Hepatocyte (in vitro differentiated cells): ENCODE measurements at places on chromosomes 3 and 15. TPM values are rescaled to one million over a fixed set of nuclear protein-coding genes. Genes with fewer than 3 reads are reported as not detected.

GRCh38 chr3:172324611-172325203 is 123.5 kb downstream of the GHSR start:
- H3K4me3 ChIP-seq, result no peak overlapping the region
- no peaks in the 10 kb centered on the region for H3K27me3 ChIP-seq
- no peak overlapping the region for H3K27ac ChIP-seq
- H3K36me3 ChIP-seq, result peaks cover 4% of the 10 kb centered on the region

- no peak for DNase-seq
- peak overlapping the region; percentile 2 for H3K27ac ChIP-seq
- no peaks in the 10 kb centered on the region for H3K27me3 ChIP-seq
- H3K4me1 ChIP-seq, result peaks cover 21% of the 10 kb centered on the region
Measured at GRCh38 chr3:171093462-171093861, 66.9 kb upstream of the SLC2A2 start.

DNA sequence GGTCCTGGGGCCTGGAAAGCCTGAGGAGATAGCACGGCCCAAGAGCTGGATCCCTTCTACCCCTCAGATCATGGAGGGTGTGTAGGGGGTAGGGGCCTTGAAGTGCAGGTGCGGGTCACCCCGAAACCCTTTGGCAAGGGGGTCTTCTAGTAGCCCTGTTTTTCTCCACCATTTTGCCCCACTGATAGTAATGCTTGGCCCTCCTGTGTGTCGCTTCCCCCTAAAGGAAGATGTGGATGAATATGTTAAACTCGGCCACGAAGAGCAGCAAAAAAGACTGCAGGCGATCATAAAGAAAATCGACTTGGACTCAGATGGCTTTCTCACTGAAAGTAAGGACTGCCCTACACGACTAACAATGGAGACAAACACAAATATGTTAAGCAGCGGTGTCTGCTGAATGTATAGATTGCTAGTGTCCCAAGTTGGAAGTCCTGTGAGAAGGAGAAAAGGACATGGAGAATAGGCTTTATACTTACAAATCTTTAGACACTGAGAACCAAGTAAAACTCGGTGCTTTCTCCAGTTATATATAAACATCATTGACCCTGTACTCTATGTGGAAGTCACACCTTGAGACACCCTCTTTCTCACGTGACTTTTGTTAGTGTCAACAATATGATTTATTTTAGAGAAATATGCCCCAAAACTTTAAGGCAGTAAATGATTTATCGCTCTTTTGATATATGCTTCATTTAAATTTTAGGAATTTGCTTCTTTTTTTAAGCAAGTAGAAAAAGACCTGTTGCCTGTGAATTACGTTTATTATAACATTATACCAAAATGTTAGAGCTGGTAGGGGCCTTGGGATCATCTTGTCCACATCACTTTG is 802 bp downstream of the RCN2 start:
- peaks cover 7% of the 10 kb centered on the region for H3K4me1 ChIP-seq
- H3K4me3 ChIP-seq, result peak overlapping the region; percentile 75
- DNase-seq, result no peak
- H3K36me3 ChIP-seq, result no peaks in the 10 kb centered on the region
- peak overlapping the region; percentile 92 for H3K27ac ChIP-seq

GRCh38 chr3:42369304-42369703 is 41.1 kb downstream of the LYZL4 start:
- peak; percentile 55 for DNase-seq
- H3K27me3 ChIP-seq, result peaks cover 9% of the 10 kb centered on the region
- no peak overlapping the region for H3K27ac ChIP-seq
- no peaks in the 10 kb centered on the region for H3K36me3 ChIP-seq
- H3K4me1 ChIP-seq, result no peaks in the 10 kb centered on the region

DNA sequence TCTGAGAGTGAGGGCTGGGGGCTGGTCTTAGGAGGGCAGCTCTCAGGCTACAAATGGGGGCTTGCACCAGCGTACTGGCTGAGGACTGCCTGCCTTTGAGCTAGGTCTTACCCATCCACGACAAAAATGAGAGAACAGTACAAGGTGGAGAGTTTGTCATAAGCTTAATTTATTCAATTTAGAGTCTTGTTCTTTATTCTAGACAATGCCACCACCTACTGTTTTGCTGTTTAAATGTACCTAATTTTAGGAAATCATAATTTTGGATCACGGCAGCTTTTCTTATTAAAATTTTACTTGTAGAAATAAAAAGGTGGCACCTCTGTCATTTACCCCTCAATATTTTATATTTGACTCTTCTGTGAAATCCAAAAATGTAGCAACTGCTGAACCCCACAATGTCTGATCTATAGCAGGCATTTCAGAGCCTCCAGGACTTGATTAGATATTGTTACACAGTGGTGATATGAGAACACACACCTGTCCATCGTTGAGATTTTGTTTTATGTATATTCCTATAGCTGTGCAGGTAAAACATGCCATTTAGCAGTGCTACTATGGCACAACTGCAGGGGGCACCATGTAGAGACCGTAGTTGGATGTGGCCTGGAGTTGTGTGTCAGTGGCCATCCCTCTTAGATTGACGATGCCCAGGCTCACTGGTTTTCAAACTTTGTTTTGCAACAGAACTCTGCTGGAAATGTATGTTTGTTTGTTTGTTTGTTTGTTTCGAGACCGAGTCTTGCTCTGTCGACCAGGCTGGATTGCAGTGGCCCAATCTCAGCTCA is 88.6 kb downstream of the SLCO3A1 start:
- peaks cover 16% of the 10 kb centered on the region for H3K4me1 ChIP-seq
- no peak for DNase-seq
- no peaks in the 10 kb centered on the region for H3K27me3 ChIP-seq
- no peak overlapping the region for H3K4me3 ChIP-seq
- no peaks in the 10 kb centered on the region for H3K36me3 ChIP-seq

DNA sequence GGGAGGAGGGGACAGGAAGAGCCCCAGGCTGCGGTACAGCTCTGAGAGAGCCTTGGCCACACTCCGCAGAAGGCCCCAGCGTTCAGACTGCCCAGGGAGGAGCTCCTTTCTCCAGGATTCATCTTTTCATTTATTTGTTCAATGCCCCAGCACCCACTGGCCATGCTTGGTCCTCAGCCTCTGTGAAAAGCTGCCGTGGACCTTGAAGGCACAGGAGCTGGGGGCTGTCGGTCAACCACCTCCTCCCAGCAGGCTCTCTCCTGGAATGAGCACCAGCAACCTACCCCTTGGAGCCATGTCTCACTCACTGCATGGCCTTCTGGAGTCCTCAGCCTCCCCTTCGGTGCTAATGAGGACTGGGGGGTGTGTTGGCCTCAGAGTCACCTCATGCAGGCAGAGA is 21.6 kb upstream of the PRR23E start:
- H3K36me3 ChIP-seq, result no peaks in the 10 kb centered on the region
- no peak for DNase-seq
- peaks cover 9% of the 10 kb centered on the region for H3K27me3 ChIP-seq
- H3K4me3 ChIP-seq, result no peak overlapping the region
- peaks cover 9% of the 10 kb centered on the region for H3K4me1 ChIP-seq

DNA sequence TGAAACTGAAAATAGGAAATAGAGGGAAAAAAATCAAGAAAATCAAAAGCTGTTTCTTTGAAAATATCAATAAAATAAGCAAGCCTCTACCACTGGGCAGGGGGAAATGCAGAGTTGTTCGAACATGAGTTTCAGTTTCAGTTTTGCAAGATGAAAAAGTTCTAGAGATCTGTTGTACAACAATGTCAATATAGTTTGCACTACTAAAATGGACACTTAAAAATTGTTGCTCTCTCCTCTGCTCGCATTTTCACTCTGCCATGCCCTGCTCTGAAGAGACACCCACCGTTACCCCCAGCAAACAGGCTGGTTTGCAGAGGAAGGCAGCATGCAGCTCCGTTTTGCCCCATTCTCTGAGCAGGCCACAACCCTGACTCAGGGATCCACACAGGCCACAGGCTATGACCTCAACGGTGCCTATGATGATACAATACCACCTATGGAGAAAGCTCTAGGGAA is 64.5 kb downstream of the ZNF148 start:
- no peaks in the 10 kb centered on the region for H3K4me1 ChIP-seq
- H3K4me3 ChIP-seq, result no peak overlapping the region
- H3K36me3 ChIP-seq, result no peaks in the 10 kb centered on the region
- no peak for DNase-seq

DNA sequence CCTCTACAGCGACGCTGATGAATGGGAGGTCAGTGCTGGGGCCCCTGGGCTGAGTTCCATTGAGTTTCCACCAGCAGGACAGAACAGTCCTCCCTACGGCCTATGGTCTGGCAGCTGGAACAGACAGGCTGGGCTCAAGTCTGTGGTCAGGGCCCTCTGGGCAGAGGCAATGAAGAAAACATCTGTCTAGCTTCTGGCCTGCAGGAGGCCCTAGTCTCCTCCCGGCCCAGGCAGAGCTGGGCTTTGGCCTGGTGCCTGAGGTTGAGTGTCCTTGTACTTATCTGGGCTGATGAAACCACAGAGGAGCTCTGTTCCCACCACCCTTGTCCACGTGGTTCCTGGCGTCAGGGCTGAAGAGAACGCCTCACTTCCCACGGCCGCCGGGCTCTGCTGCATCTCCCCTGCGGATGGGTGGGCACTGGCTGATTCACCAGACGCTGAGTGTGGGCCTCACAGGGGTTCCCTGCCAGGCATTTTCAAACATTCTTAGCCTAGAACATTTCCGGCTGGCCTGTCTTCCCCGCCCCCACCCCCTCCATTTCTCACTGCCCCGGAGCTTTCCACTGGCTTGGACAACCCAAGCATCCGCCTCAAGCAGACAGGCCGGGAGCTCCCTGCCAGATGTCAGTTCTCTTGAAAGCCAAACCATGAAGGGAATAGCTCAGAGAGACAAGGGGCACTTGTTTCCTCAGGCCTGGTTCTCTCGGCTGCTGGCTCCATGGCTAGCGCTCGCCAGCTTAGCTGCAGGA is 20.3 kb downstream of the PPCDC start:
- DNase-seq, result peak; percentile 92
- peak overlapping the region; percentile 92 for H3K27ac ChIP-seq
- no peak overlapping the region for H3K4me3 ChIP-seq
- H3K27me3 ChIP-seq, result no peaks in the 10 kb centered on the region
- peaks cover 48% of the 10 kb centered on the region for H3K4me1 ChIP-seq

- H3K4me1 ChIP-seq, result no peaks in the 10 kb centered on the region
- no peaks in the 10 kb centered on the region for H3K27me3 ChIP-seq
- no peak for DNase-seq
Measured at GRCh38 chr3:187725653-187726370, 19.5 kb downstream of the BCL6 start.

DNA sequence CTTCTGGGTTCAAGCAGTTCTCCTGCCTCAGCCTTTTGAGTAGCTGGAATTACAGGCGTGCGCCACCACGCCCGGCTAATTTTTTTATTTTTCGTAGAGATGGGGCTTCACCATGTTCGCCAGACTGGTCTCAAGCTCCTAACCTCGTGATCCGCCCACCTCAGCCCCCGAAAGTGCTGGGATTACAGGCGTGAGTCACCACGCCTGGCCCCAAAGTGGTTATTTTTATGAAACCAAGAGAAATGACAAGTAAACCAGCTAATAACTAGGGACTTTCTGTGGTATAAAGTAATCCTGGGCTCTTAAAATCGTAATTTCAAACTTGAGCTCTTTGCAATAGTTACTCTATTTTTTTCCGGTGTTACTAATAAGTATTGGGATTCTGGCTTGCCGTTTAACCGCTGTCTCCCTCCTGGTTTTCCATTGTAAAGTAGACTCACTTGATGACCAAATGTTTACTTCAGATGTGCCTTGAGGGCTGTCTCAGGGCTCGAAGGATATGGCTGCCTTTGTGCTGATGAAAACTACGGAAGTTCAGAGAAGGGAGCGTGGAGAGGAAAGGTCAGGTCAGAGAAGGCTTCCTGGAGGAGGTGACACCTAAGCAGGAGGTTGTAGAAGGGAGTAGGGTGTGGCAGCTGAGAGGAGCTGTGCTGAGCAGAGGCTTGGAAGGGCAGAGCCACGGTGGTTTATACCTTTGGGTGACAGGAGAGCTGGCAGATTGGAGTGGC is 4.2 kb downstream of the ZSCAN2 start:
- H3K4me3 ChIP-seq, result no peak overlapping the region
- H3K4me1 ChIP-seq, result peaks cover 37% of the 10 kb centered on the region
- no peak for DNase-seq
- H3K36me3 ChIP-seq, result no peaks in the 10 kb centered on the region
- H3K27ac ChIP-seq, result peak overlapping the region; percentile 81

DNA sequence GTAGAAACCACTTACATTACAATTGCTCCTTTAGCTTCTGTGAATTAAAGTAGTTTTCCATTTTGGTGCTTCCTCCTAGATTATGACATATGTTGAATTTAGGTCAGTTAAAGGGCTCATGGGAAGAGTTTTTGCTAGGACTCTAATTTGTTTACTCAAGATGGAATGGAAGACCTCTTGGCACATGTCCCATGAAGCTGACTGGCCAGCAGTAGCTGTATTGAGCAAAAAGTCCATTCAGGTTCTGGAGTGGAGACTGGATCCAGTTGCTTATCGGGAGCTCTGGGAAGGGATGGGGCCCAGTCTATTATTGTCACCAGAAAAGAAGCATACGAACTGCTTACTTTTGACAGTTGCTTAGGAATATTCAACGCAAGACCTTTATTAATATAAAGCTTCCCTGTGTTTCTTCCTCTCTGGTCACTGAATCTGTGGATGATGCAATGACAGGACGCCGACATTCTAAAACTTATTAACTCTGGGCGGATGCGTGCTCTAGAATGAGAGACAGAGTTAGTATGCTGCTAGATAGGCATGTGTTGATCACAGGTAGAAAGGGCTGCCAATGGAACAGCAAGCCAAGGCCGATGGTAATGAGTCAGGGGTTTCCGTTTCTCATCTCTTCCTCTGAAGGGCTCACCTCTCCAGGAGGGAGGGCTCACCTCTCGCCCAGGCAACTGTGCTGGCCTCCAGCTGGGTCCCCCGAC is 155.8 kb downstream of the NR1D2 start:
- H3K4me1 ChIP-seq, result no peaks in the 10 kb centered on the region
- H3K27me3 ChIP-seq, result no peaks in the 10 kb centered on the region
- H3K36me3 ChIP-seq, result no peaks in the 10 kb centered on the region
- peak; percentile 6 for DNase-seq

DNA sequence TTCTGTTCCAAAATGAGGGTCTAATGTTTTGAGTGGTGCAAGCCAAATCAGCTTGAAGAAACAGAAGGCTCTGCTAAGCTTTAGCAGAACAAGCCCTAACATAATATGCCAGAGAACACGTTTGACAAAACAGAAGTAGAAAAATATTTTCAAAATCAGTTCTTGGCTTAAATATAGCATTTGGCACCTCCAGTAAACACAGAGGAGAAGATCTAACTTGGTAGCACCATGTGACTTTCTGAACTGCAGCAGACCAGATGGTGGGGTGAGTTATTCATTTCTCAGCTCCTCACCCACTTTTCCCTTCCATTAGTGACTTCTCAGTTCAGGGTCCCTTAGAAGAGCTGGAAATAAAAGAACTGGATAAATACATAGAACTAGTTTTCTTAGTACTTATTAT is 395.8 kb downstream of the MAGI1 start:
- no peak overlapping the region for H3K27ac ChIP-seq
- no peaks in the 10 kb centered on the region for H3K27me3 ChIP-seq
- H3K4me1 ChIP-seq, result no peaks in the 10 kb centered on the region
- H3K4me3 ChIP-seq, result no peak overlapping the region
- H3K36me3 ChIP-seq, result no peaks in the 10 kb centered on the region
- no peak for DNase-seq

The ACSBG1 gene
- polyA plus RNA-seq, result 0.10 and 0.47 TPM in 2 replicates

The OSTN gene
- polyA plus RNA-seq, result 1.4 and 6.6 TPM in 2 replicates

The MORC1 gene
- polyA plus RNA-seq, result 2.8 and 5.7 TPM in 2 replicates

The CCR9 gene
- polyA plus RNA-seq, result 0.33 TPM in 1 of 2 replicates, not detected in the other

The CCR4 gene
- polyA plus RNA-seq, result not detected in 2 replicates

The GOLGA8J gene
- not detected in 2 replicates for polyA plus RNA-seq

The FBXW12 gene
- polyA plus RNA-seq, result 0.18 TPM in 1 of 2 replicates, not detected in the other

The HDAC11 gene
- 12.3 and 17.2 TPM in 2 replicates for polyA plus RNA-seq

The BOC gene
- polyA plus RNA-seq, result 24.0 and 28.2 TPM in 2 replicates

The PCOLCE2 gene
- 5.5 and 9.2 TPM in 2 replicates for polyA plus RNA-seq

The KCNAB1 gene
- polyA plus RNA-seq, result 0.67 and 1.4 TPM in 2 replicates

The ZNF385D gene
- polyA plus RNA-seq, result 7.4 and 8.5 TPM in 2 replicates

The GASK1A gene
- polyA plus RNA-seq, result 1.1 and 2.6 TPM in 2 replicates
